Bone marrow (tissue), 2 donors: ENCODE measurements at places on chromosomes 7 and 10.

DNA sequence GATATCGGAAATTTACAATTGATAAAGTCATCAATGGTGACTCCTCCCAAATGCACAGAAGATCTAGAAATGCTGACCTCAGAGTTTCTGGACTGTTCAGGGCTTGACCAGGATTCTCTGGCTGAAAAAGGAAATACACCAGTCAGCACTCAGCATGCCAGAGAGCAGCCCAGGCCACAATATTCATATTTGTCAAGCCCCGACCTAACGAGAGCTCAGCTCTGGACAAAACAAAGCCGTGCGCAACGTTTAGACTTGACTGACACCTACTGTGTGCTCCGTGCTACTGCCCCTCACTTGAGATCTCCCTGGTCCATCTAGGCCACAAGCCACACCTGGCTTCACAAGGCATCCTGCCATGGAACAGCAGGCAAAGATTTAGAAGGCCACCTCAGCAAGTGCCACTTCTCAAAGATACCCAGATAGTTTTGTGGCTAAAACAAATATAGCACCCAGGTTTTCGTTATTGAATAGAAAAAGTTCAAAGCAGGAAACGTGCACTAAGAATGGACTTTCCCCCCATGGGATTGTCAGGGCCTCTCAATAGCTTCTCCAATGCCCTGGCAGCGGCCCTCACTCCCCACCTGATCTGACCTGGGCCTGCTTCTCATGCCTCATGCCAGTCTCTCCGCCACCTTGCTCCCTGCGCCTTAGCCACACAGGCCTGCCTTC is 218.3 kb downstream of the FAM107B start:
- DNase-seq: no peak

- no peak for DNase-seq
These were observed 31.8 kb downstream of the ZNF467 start for GRCh38 chr7:149741629-149742028.

DNA sequence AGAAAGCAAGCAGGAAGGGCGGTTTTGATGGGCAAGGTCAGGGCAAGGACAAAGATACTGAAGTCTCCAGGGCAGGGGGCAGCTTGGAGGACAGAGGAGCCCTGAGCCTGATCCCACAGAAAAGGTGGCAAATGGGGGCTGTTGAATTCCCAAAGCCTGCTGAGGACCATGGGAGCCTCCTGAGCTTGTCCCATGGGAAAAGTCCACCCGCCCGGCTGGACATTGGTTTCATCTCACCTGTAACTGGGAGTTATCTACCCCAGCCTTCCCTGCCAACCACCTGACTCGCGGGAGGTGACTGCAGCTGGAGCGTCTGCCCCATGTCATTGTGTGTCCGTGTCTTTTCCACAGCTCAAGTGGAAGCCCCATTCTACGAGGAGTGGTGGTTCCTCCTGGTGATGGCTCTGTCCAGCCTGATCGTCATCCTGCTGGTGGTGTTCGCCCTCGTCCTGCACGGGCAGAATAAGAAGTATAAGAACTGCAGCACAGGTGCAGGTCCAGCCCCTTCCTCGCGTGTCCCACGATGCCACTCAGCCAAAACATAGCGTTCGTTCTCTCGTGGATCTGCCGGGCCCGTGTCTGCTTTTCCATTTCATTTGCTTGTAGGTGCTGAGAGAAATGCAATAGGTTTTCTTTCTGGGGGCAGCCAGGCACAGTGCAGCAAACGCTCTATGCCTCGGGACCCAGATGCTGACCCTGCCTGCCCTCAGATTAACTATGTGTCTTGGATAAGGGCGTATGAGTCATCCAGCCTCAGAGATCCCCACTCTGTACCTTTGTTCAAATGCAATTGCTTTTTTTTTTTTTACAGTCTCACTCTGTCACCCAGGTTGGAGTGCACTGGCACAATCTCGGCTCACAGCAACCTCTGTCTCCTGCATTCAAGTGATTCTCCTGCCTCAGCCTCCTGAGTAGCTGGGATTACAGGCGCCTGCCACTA is 444.5 kb upstream of the FOXK1 start:
- DNase-seq: no peak

GRCh38 chr7:151773797-151774196 is 103.1 kb downstream of the PRKAG2 start:
- no peak for DNase-seq

DNA sequence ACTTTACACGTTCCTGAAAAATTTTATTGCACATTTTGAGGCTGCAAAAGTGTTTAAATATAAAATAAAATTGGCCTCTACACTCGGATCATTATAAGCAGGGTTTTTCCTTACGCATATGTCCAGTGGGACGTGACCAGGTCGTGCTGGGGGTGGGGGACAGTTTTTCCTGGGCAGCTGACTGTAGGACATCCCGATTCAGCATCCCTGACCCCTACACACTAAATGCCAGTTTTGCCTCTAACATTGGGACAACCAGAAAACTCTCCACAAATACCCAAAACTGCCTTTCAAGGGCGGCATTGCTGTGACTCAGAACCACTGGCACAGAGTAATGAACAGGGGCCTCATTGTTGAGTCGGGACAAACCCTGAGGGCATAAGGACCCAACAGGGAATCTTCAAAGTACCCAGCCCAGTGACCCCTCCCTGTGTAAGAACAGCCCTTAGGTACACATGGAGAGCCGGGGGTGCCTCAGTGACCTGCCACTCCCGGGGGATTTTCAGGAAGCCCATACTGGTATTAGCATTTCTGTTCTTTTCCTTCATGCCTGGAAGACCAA is 170.6 kb downstream of the ARHGAP21 start:
- DNase-seq: no peak

DNA sequence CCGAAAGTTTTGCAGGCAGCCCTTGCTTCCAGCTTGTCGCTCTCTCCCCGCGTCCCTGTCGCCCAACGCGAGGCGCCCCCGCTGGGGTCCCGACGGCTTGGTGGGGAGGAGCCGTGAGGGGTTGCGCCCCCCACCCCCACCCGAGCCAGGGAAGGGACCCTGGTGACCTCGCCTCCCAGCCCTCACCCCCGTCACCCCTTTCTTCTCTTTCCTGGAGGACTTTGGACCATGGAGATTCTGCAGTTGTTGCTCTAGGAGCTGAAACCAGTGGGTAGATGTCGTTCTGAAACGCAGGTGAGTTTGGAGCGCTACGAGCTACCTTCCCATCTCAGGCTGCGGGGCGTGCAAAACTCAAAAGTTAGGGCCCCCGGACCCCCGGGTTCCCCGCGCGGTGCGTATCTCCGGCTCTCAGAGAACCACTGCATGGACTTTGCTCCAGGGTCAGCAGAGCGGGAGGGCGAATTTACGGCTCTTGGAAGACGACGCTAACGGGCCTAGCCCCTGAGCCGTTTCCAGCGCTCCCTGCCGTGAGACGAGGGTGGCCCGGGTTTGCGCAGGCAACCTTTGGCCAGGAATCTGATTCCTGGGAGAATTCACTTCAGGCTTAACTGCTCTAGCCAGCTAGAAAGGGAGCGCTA is 684 bp upstream of the ATXN7L1 start:
- DNase-seq: no peak

GRCh38 chr10:86868353-86868752 is 89.1 kb downstream of the MMRN2 start:
- DNase-seq: no peak

- DNase-seq: no peak
These were observed 60.3 kb downstream of the SLC16A12 start for GRCh38 chr10:89475125-89475524.

DNA sequence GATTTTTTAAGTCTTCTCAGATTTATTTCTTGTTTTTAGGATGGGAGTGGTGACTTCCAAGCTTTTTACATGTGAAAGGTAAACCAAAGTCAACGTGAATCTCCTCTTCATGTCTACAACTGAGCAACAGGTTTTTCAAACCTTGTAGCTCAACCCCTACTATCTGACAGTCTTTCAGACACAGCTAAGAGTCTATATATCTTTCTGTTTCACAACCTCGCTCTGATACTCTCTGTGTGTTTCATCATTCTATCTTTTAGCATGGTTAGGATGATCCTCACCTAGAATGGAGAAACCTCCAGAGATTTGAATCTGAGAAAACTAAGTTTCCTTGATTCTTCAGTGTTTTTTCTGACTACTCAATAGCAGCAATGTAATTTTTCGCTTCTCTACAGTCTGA is 96.1 kb downstream of the EPDR1 start:
- no peak for DNase-seq

DNA sequence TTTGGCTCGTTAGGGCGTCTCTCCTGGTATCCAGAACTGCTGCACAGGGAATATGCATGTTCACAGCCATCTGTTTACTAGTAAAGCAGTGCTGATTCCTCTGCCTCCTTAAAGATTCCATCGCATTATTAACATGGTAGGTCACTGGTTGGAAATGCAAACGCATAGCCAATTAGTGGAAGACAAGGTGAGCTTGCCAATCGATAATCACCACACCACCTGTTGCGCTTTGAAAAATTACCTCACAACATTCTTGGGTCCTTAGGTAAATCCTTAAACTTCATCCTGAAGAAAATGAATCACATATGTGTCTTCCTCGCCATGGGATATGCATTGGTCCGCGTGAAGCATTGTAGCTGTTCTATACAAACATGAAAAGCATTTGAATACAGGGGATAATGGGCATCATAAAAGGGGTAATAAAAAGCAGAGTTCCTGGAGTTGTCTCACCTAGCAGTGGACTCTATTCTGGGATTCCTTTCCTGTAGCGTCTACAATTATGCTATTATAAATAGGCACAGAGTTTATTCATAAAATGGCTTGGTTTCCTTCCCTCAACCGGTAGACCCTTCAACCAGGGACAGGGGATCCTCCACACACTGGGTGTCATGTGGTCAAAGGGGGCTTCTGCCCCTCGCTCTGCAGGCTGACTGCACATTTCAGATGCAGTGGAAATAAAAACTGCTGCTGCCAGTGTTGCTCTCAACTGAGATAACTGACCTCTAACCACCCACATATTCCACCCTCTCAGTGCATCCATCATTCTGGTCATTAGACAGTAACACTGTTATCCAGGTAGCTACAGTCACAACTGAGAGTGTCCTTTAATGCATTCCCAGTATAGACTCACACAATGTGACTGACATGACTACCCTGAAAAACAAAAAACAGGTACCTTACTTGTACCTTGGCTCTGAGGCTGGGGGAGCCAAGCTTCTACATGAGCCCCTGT is 389.2 kb upstream of the NFE2L3 start:
- no peak for DNase-seq
